ENCODE measurements at places on chromosomes 1 and 21.

DNA sequence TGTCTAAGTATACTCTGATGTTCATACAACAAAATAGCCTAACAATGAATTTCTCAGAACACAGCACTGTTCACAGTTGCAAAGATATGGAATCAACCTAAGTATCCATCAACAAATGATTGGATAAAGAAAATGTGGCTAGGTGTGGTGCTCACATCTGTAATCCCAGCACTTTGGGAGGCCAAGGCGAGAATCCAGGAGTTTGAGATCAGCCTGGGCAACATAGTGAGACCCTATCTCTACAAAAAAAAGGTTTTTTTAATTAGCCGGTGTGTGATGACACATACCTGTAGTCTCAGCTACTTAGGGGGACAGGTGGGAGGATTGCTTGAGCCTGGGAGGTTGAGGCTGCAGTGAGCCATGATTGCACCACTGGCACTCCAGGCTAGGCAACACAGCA is 10.7 kb downstream of the IFNAR2 start:
- DNase-seq, result no peak

DNA sequence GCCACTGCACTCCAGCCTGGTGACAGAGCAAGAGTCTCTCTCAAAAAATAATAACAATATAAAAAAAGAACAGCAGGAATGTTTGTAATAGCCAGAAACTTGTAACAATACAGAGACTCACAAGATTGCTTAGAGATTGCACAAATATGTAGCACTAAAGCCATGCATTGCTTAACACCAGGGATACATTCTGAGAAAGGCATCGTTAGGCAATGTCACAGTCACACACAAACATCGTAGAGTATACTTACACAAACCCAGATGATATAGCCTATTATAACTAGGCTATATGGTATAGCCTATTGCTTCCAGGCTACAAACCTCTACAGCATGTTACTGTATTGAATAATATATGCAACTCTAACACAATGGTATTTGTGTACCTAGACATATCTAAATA is 45.3 kb downstream of the GPATCH2 start:
- DNase-seq, result no peak

DNA sequence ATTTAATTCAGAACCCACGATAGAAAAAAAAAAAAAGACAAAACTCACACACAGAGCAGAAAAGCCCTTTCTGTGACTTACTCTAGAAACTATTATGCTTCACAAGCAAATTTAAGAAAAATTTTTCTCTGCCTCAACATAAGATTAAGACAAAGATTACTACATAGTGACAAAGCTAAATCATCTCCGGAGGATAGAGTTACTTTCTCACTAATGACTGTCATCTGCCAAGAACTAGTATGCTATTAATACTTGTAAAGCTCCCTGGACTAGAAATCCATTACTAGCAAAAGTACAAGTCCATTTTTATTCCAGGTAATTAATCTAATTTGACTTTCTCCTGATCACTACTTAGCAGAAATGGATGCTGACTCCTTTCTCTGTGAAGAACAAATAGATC is 25.9 kb downstream of the GREM2 start:
- no peak for DNase-seq

DNA sequence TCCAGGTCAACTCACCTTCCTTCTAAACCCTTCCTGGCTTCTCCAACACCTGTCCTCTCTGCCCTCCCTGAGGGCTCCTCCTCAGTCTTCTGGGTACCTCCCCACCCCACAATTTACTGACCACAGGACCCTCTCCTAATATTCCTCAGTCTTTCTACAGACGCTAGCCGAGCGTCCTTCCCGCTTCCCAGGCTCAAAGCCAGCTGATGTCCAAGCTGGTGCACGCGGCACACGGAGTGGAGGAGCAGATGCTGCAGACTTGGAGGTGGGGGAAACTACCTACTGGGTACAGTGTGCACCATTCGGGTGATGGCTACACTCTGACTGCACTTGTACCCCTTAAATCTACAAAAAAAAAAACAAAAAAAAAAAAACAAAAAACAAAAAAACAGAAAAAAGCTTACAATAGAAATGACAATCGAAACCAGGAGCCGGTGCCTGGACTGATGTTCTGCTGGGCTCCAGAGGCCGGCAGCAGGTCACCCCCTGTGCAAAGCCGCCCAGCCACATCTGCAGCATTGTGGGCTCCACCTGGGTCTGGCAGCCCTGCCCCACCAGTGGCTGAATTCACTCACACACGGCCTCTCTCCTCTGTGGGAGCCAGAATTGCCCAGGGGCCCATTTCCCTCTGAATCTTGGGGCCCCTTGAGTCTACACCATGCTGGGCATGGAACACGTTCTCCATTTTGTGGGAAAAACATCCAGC is 7.0 kb downstream of the TRIM11 start:
- no peak for DNase-seq

GRCh38 chr1:64514197-64514765 is 44.4 kb downstream of the CACHD1 start:
- no peak for DNase-seq

- DNase-seq, result no peak
Observed at GRCh38 chr1:247431643-247432042, 15.7 kb downstream of the NLRP3 start.

GRCh38 chr1:52927212-52928014 is at the start of gene SCP2:
Gene SCP2 (plus strand): TSS chr1:52927276. CDS start chr1:52927397, 121 bp downstream.
- peak; percentile 85 for DNase-seq

DNA sequence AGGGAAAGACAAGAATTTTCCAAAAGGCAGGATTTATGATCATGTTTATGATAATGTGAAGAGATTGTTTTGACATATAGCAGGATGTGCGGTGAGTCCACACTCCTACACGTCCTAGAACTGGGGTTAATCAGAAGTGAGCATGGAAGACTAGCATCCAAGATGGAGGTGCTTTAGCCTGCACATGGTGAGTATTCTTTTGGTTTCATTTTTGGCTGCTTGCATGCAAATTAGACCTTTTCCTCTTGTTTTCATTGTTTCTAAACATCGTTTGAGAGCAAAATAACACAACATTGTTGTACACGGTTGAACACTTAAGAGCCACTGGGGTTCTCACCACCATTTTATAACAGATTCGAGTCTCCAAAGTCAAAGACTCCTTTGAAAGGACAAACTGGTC is 14.9 kb upstream of the GUK1 start:
- no peak for DNase-seq

DNA sequence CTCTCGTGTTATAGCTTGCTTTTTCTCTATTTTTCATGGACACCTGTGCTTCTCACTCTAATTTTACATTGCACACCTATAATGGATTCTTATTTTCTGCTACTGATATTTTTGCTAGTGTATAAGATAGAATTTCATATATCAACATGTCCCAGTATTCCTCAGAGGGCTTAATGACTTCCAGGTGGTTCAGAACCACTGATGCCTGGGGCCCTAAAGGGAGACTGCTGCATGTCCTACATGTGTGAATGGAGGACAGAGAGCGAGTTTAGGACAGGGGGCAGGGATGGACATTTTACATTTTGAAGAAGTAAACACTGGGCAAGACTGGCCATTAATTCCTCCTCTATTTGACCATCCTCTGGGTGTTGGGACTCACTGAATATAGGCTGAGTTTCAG is 100.6 kb downstream of the DISC1 start:
- no peak for DNase-seq

Data from GM12891 (cell line).